ENCODE measurements at places on chromosomes 3 and 15.

DNA sequence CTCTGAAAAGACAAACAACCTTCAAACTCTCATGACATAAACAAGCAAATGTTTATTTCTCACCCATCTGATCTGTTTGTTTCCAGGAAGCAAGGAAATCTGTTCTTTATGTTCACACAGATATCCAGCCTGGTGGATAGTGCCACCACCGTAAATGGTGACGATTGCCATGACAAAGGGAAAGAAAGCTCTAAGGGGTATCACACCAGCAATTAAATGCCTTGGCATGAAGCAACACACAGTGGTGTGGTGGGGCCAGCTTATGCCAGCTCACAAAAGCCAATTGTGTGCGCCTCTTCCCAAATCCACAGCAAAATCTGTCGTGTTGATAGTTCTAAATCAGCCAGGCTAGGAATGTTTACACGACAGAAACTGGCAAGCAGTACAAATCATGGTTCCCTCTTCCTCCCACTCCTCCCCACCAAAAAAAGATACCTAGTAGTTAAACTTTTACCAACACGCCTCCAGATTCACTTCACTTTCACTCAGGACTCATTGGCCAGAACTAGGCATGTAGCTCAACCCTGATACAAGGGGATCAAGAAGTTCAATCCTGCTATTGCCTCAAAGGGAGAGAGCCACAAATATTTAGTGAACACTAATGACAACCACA lies 189.2 kb upstream of the SLCO3A1 start:
- no peak for DNase-seq

DNA sequence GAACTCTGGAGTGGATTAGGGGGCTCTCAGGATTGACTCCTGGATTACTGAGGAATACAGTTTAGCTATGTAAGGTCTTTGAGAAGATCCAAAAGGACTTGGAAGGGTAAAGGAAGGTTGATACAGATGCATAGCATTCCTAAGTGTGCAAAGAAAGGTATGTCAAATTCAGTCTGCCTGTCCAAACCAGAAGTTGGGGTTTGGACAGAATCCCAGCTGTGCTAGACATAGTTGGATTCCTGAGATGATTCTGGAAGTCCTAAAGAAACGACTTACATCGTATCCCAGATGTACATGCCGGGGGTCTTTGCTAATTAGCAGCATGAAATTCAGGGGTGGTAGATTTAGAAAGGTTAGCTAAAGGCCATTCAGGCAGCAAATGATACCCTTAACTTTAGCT lies 97.7 kb upstream of the TSPAN3 start:
- DNase-seq: no peak

DNA sequence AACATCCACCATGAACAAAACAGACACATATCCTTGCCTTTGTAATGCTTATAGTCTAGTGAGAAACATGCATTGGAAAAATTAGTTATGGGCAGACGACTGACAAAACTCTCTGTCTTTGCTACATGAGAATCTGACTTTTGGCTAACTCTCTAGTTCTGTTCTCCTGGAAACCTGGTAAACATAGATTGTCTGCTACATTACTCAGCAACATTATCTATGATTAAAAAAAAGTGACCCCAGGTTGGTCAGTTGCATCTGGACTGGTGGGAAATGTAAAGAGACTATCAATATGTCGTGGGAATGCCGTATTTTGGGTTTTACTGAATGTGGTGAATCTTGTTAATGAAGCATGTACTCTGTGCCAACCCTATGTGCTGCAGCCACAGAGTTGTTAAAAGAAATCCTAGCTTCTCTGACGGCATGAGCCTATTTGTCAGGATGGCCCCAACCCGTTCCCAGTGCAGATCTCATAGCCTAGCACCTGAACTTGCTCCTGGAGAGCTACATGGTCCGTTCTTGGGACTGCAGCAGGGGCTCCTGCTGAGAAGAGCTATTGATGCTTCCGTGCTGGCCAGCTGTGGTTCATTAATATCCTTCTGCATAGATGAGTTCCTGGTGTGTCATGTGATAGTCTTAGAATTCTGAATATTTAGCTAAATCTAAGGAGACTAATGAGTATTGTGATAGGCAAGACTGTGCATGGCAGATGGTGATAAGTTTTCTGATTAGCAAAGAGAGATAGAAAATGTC lies 311.7 kb upstream of the ZNF717 start:
- no peak for DNase-seq

- no peak for DNase-seq
These were observed 10.2 kb downstream of the IDH3A start for GRCh38 chr15:78159395-78159794.

GRCh38 chr3:135865553-135865952 lies 100.0 kb upstream of the PPP2R3A start:
- no peak for DNase-seq

DNA sequence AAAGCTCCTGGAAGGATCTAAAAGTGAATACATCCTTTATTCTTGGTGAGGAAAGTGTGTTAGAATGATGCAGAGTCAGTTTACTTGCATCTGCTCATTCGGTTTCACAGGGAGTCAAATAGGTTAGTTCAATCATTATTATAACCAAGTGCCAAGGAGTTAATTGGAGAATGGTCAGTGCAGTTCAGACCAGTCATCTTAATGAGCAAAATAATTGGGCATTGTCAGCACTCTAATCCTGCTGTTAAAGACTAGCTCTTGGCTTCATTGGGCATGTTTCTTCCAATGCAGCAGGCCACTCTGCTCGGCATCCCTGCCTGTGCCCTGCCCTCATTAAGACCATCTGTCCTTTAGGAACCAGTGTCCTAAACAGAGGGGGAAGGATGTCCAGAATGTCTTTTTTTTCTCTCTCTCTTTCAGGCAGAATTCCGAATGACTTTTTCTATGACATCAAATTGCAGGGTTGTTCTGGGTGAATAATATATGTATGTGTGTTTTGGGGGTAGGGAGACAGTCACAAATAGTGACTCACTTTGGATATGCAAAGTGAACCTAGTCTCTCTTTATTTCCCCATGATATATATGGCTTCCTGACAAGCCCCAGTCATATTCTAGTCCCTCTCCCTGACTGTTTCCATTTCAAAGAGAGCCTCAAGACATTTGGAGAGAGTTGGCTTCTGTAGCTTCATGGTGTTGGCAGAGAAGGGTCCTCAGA lies 205.4 kb upstream of the TRIM42 start:
- no peak for DNase-seq

GRCh38 chr3:126147147-126147931 lies 33.0 kb downstream of the ALDH1L1 start:
- no peak for DNase-seq

- DNase-seq: no peak
These were observed 1003.3 kb upstream of the NR2F2 start for GRCh38 chr15:95327183-95327525.

DNA sequence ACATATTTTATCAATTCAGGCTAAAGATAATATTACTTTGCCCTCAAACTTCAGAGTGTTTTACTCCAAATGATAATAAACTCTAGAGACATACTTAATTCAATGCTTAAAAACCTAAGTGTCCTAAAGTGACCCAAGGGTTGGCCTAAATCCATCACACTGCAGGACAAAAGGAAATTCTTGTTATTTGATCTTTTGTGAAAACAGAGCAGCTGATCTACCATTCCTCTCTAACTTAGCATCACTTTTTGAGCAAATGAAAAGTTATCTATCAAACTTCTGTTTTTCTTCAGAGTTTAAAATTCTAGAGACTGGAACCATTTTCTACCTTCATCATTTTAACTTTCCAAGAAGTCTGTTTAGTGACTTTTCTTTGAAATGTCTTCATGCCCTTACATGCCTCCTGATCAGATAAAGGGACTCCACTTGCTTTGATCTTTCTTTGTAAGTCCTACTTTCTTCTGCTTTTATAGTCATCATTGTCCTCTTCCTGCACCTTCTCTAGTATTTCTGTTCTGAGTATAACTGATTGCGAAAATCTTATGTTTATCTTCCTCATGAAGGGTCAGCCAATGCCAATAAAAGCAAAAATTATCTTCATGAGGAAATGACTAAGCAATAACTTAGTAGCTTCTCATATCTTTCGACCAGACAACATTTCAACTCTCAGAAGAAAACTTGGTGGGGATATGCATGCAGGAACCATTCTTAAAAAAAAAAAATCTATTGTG lies 378.7 kb upstream of the TGFBR2 start:
- no peak for DNase-seq

DNA sequence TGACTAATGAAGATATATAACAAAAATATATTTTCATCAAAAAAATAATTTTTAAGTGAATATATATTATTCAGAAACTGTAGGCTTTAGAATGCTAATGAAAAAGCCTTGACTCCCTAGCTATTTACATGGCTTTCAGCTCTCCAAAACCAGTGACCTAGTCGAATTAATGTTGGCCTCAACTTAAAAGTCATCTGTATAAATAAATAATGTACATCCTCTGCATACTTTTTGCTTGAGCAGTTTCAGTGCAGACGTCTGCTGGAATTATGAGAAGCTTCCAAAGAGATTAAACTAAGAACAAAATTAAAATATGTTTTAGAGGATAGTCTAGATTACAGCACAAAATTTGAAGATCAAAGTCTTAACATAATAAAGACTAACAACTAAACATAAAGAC lies 520.4 kb upstream of the ALCAM start:
- DNase-seq: no peak

- DNase-seq: no peak
These were observed 171.2 kb downstream of the KLHL25 start for GRCh38 chr15:85623315-85624049.

DNA sequence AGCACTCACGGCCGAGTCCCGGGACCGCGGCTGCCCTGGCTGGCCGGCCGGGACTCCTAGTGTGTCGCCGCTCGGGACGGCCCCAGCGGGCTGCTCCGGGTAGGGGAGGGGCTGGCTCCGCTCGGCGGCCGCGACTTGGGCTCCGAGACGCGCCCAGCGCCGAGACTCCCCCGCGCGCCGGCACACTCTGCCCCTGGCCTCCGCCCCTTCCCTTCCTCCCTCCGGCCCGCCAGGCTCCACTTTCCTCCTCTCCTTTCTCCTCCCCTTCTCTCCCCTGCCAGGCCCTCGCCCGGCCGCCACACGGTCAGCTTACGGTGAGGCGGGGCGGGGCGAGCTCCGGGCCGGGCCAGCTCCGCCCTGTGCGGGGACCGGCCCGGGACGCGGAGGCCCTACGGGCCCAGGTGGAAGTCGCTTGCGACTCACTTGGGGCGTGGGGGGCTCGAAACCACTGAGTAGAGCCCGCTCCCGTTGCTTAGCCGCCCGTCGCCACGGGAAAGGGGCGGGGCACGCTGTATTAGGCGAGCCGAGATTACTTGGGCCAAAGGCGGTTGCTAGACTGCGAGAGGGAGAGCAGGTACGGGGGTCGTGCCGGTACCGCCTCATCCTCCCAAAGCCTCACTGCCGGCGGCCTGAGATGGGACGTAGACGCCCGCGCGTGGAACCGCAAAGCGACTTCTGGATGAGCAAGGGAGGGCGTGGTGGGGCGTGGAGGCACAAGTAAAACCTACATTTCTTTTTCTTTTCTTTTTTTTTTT lies at the start of gene ITGB5:
Gene ITGB5, minus strand, starts transcription at position 189 of the 755 bp plus-strand sequence. CDS start 365 bp downstream, outside the sequence.
- no peak for DNase-seq

DNA sequence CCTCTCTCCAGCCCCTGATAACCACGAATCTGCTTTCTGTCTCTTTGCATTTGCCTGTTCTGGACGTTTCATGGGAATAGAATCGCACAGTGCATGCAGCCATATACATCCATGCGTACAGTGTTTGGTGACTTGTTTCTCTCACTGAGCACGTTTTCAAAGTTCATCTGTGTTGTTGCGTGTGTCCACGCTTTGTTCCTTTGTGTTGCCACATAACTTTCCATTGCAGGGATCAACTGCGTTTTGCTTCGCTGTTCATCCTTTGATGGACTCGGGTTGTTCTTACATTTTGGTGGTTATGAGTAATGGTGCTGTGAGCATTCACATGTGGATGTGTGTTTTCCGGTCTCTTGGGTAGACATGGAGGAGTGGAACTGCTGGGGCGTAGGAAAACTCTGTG lies 56.4 kb upstream of the TAMM41 start:
- no peak for DNase-seq

DNA sequence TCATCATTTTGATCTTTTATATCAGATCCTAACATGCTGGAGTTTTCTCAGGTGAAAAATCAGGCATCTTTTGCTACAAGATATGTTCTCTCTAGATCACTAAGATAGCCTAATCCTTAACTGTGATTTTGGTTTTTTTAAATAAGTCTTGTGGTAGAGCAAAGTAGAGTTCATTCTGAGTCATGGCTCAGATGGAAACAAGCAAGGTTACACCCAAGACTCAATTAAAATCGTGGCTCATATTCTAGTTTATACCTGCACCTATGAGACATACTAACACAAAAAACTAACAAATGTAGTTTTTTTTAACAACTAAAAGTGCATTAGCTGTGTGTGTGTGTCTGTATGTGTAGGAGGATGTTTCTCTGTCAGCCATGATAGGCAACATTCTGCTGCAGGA lies 428.2 kb downstream of the NLGN1 start:
- DNase-seq: no peak

- no peak for DNase-seq
These were observed 102.7 kb downstream of the TBC1D5 start for GRCh38 chr3:17639765-17640164.

GRCh38 chr15:35479423-35479822 lies 66.5 kb downstream of the DPH6 start:
- no peak for DNase-seq

- no peak for DNase-seq
These were observed 1035.2 kb downstream of the MCTP2 start for GRCh38 chr15:95266451-95267061.

DNA sequence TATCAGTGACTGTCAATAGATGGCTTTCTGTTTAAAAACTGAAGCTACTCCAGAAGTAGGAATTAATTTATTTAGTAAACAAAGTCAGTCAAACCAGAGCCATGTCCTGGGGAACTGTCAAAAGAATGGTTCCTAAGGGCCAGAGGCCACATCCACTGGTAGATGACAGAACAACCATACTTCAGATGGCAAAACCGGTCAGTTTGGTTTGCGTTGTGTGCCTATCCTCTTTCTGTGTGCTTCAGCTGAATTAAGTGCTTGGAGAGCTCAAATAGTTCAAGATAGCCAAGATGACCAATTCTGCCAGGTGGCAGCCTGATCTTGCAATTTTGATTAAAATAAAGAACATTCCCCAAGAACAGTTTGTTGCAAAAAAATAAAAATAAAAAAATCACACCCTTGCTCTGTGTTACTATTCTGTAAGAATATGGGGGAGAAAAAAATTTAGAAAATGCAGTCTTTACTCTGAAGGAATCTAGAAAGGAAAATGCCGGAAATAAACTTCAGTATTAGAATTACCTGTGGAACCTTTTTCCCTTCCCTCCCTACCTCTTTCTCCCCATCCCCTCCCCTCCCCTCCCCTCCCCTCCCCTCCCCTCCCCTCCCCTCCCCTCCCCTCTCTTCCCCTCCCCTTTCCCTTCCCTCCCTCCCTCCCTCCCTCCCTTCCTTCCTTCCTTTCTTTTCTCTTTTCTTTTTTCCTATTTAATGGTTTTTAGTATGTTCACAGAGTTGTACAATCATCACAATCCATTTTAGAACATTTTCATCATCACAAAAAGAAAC lies 2.5 kb downstream of the MAP3K13 start:
- DNase-seq: no peak

- DNase-seq: no peak
These were observed at the start of gene CADPS for GRCh38 chr3:62874711-62875557. Gene CADPS (minus strand): TSS chr3:62875416. CDS start chr3:62875029, 387 bp downstream.

DNA sequence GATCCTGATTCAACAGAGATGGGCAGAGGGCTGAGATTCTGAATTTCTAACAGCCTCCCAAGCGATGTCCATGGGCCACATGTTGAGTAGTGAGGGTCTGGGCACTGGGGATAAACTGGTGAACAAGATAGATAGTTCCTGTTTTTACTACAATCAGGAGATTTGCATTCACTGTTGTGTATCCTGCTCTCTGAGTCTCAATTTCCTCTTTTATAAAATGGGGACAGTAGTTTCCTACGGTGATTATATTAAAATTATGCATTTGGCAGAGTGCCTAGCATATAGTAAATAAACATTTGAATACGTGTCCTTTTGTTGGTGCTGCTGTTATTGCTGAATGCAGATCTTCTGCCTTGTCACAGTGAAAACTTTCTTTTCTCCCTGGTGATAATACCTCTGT lies 102.5 kb downstream of the MYH15 start:
- DNase-seq: no peak
